ENCODE measurements at places on chromosomes 5 and 9. TPM values are rescaled to one million over a fixed set of nuclear protein-coding genes. Genes with fewer than 3 reads are reported as not detected.
A peak's percentile ranks its signal among the peaks of the same experiment; 100 is the strongest.

The DIPK1B gene
- total RNA-seq: 3.4 TPM

The GFI1B gene
- not detected for total RNA-seq

The FBLL1 gene
- total RNA-seq: 0.18 TPM

The ISL1 gene
- total RNA-seq: not detected

The PHF19 gene
- 37.6 TPM for total RNA-seq

The SMIM3 gene
- 37.5 TPM for total RNA-seq

The LRRC14B gene
- total RNA-seq: not detected

The CSF1R gene
- total RNA-seq: 0.36 TPM

The DNM1 gene
- 13.6 TPM for total RNA-seq

The INSL6 gene
- total RNA-seq: not detected

The TNFSF8 gene
- total RNA-seq: not detected

The GABRG2 gene
- not detected for total RNA-seq

DNA sequence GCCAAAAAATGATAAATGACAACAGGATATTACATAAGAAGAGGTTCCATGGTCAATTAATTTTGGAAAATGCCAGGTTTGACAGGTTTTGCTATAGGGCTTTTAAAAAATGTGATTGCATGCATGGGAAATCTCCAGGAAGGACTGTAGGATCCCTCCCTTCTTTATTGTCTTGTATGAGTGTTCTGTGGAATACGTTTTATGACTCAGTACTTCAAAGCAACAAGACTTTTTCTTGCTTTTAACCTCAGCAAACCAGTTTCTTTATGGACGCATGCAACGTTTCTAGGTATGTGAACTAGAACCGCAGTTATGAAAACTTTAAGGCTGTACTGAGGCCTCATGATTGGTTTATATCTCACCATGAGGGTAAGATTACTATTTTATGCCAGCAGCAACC, 76.6 kb upstream of the NTRK2 start:
- no peak for DNase-seq

- DNase-seq: no peak
Measured at GRCh38 chr5:58813855-58814254, 231.0 kb downstream of the RAB3C start.

- DNase-seq: peak; percentile 7
Measured at GRCh38 chr5:32686799-32687498, 24.2 kb upstream of the NPR3 start.

DNA sequence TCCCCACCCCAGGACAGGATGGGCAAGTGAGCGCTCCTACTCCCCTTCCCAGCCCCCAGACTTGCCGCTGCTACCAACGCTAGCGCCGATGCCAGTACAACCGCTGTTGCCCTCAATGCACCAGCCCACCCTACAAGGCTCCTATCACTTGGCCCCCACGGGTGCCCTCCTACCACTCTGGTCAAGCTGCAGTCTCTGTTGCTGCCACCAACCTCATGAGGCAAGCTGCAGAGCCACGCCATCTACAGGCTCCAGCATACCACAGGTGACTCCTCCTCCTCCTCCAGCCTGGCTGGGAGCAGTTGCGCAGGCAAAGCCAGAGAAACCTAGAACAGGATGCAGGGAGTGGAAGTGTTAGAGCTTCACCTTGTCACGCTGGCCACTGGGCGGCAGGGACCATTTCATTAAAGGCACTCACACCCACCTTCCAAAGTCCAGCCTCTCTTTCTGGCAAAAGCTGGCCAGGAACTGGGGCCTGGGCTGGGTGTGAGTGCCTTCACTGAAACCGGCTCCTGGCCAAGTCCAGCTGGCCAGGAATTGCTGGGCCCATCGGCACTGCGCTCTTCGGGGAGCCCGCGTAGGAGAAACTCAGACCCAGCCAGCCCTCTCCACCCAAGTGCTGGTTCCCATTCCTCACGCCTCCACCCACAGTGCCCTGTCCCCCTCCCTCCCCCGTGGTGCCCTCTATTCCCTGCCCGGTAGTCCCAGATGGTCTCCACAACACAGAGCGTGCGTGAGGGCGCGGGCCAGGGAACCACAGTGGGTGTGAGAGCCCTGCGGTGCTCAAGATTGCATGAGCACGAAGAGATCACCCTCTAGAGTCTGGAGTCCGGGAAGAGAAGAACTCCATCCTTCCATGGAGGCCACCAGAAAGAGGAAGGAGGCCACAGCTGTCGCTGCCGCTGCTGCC, 1.6 kb upstream of the PCAT7 start:
- DNase-seq: no peak

GRCh38 chr5:67875601-67876000, 340.0 kb upstream of the PIK3R1 start:
- DNase-seq: no peak

DNA sequence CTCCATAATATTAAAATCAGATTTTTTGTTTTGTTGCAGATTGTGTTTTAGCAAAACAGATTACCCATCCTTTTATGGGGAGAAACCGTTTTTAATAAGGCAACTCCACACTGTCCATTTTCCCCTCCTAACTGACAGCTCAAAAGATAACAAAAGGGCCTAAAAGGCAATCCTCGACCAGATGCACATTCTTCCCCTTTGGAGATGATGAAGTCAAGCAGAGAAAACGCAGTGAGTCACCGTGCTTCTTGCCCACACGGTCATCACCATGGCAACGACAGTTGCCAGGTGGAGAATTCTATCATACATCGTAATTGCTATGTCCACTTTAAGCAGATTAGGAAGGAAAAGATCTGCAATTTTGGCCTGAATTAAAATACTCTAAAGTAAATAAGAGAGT, 96.4 kb downstream of the DIRAS2 start:
- peak; percentile 94 for DNase-seq

- DNase-seq: peak; percentile 35
Measured at GRCh38 chr9:110691002-110691549, 22.5 kb downstream of the MUSK start.

GRCh38 chr9:18423791-18424531, 50.0 kb upstream of the ADAMTSL1 start:
- peak; percentile 15 for DNase-seq

- no peak for DNase-seq
Measured at GRCh38 chr5:113276001-113276400, 158.8 kb downstream of the TSSK1B start.

DNA sequence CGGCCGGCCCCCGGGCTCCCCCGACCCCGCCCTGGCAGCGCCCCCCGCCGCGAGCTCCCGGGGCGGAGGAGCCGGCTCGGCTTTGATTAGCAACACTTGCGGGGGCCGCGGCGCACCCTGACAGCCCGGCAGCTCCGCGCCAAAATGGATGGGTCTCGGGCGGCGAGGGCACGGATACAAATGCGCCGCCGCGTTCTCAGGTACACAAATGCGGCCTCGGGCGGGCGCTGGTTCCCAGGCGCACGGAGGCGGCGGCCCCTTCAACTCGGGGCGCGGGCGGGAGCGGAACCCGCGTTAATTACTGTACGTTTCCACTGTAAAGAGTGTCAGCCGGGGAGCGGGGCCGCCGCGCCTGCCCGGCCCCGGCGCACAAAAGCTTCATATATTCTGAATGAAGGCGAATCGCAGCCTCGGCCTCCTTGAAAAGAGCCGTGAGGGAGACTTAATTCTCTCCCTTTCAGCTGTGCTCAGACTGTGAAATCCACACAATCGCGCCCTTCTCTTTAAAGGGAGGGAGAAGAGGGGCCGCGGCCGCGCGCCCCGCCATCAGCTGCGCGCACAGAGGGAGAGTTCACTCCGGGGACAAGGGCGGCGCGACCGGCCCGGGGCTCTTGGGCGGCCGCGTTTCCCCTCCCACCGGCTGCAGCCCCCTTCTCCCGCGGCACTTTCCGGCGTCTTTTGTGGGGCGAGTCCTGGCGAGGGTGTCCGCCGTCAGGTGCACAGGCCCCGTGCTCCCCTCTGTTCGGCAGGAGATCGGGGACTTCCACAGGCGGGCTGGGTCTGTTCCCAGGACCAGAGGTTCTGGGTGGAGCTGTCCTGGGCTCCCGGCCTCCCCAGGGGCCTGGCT, 27.0 kb downstream of the MSX2 start:
- no peak for DNase-seq

DNA sequence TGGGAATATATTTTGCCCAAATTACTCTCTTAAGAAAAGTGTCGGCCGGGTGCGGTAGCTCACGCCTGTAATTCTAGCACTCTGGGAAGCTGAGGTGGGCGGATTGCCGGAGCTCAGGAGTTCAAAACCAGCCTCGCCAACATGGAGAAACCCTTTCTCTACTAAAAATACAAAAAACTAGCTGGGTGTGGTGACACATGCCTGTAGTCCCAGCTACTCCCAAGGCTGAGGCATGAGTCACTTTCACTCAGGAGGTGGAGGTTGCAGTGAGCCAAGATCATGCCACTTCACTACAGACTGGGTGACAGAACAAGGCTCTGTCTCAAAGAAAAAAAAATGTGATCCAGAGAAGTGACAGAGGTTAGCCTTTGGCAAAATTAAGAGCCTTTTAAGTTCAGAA, 26.4 kb upstream of the TMEM171 start:
- DNase-seq: peak; percentile 78

- DNase-seq: peak; percentile 79
Measured at GRCh38 chr9:74960561-74960960, 7.8 kb upstream of the C9orf40 start.

DNA sequence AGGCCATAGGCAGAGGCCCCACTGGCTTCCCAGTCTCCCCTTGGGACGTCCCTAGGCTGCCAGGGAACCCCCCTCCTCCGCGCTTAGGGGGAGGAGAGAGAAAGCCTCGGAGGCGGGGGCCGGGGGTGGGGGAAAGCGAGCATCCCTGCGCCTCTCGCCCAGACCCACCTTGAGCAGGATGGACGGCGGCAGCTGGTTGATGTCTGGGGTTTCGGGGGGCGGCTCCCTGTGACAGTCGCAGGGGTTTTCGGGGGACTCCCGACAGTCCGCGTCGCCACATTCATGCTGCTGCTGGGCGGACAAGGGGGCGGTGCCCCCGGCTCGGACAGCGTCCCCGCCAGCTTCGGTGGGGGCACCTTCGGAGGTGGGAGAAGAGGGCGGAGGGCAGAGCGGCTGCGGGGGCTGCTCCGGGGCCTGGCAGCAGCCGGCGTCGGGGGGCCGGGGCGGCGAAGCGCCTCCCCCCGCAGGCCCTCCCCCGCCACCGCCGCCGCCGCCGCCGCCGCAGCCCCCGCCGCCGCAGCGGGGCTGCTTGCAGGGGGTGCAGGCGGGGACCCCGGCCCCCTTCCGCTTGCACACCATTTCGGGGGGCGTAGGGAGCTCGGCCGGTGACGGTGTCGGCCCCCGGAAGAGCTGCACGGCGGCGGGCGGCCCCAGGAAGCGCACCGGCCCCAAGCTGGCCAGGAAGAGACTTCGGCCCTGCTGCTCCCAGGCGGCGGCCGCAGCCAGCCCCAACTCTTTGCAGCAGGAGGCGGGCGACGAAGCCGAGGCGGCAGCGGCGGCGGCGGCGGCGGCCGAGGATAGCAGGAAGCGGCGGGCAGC, 1.2 kb downstream of the FBXL17 start:
- DNase-seq: peak; percentile 13

DNA sequence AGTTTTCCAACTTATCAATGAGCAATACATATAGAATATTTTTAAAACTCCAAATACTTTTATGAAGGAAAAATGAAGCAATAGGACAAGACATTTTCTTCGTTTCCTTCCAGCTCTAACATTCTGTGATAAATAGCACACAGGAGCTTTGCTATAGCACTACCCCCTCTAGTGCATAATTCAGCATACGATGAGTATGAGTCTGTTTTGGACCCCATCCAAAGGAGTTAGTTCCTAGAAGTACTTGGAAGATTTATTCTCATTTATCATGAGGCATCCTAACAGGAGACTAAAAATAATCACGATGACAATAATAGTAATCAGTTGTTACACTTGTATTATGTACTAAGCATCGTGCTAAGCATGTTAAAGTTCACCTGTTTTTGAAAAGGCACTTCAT, 1061.3 kb upstream of the DMAC1 start:
- peak; percentile 9 for DNase-seq

DNA sequence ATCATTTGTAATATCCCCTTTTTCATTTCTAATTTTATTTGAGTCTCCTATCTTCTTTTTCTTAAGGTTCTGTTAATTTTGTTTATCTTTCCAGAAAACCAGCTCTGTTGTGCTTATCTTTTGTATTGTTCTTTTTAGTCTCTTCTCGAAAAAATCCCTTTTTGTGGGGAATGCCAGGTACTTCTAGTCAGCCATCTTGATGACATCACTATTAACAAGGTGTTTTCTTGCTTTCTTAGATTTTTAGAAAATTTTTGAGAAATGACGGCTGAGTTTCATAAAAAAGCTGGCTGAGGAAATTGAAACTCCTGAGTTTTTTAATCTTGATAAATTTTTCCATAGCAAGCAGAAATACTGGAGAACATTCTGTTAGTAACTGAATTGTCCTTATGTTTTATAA, 10.7 kb downstream of the RNF180 start:
- DNase-seq: no peak

DNA sequence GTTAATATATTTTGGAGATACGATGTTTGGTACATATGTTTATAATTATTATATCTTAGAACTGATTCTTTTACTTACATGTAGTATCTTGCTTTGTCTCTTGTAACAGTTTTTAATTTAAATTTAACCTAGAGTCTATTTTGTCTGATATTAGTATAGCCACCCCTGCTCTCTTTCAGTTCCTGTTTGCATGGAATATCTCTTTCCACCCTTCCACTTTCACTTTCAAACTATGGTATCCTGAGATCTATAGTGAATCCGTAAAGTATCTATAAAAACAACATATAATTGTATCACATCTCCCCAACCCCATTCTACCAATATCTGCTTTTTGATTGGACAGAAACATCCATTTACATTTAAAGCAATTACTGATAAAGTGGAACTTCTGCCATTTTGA, 7.2 kb downstream of the IRGM start:
- DNase-seq: no peak

- no peak for DNase-seq
Measured at GRCh38 chr9:19620326-19620725, 168.5 kb downstream of the SLC24A2 start.

DNA sequence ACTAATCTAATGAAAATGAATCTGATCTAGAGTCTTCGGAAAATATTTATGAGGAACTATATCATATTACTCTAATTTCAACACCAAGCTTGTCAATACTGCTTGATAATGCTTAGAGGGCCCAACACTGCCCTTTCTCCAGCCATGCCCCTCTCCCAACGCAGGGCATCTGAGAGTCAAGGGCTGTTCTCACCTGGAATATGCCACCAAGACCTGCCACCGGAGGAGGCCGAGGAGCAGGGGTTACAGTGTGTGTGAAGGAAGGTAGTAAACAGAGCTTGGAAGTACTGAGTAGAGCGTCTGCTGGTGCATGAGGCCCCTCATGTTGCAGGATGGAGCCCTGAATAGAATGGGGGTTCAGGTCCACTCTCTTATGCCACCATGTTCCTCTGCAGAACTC, 301.3 kb upstream of the MPDZ start:
- DNase-seq: no peak

- no peak for DNase-seq
Measured at GRCh38 chr9:114051706-114052105, 26.4 kb downstream of the AMBP start.

DNA sequence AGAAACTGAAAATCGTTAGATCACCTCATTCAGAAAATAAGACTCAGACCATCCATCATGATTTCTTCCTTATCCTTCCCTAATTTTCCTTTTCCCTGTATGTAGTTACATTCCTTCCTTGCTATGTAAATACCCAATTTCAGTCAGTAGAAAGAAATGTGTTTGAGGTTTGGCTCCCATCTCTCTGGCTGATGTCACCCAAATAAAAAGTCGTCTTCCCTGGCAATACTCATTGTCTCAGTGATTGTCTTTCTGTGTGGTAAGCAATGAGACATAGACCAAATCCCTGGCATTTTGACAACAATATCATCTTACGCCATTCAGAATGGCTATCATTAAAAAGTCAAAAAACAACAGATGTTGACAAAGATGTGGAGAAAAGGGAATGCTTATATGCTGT, 303.9 kb upstream of the EDIL3 start:
- DNase-seq: peak; percentile 72
